Activated CD8-positive, alpha-beta T cell treated with anti-CD3 and anti-CD28 coated beads, Interleukin-2, amount 10 ng/mL, durations not matched to agents 7 days and 5 days (primary cell): ENCODE measurements at places on chromosomes 2 and 18.

GRCh38 chr18:28511413-28511821 is 334.5 kb upstream of the CDH2 start:
- DNase-seq: no peak

- no peak for DNase-seq
Measured at GRCh38 chr2:7795778-7796563, 878.8 kb downstream of the RNF144A start.

- no peak for DNase-seq
Measured at GRCh38 chr2:85259101-85259590, 68.6 kb downstream of the TGOLN2 start.

DNA sequence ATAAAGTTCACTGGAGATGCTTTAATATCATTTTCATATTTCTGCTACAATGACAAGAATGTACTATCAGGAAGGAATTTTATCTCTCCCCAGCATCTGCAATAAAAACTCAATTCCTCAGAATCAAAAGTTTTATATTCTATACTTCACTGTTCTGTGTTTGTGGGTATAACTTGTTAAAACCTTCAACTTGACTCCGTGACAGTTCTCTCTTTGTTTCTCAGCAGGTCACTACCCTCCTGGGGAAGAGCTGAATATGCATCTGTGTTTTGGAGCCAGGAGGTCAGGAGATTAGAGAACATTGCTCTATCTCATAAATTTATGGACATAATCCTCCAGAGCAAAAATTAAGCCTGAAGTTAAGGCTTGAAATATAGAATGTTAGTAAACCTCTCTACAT is 411.4 kb downstream of the TRIB2 start:
- DNase-seq: no peak

DNA sequence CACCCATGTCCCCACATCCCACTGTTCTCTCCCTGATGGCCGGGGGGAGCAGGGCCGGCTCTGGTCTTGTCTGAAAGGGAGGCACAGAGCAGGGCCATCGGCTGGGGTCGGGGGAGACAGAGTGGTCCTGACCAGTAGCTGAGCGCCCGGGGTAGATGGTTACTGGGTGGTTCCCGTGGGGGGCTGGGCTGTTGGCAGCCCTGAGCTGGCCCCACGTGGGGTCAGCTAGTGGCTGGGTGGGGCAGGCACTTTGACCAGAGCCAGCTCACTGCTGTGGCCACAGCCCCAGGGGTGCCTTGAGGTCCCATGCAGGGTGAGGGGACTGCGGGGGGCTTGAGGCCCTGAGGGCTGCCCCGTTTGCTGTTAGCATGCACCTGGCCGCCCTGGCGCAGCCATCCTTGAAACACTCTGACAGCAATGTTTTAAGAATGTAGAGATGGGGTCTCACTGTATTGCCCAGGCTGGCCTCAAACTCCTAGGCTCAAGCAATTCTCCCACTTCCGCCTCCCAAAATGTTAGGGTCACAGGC is 12.3 kb upstream of the NEU4 start:
- no peak for DNase-seq

- no peak for DNase-seq
Measured at GRCh38 chr2:231394211-231395141, 1.0 kb upstream of the B3GNT7 start.

- no peak for DNase-seq
Measured at GRCh38 chr18:45161850-45162249, 453.4 kb upstream of the SLC14A2 start.

DNA sequence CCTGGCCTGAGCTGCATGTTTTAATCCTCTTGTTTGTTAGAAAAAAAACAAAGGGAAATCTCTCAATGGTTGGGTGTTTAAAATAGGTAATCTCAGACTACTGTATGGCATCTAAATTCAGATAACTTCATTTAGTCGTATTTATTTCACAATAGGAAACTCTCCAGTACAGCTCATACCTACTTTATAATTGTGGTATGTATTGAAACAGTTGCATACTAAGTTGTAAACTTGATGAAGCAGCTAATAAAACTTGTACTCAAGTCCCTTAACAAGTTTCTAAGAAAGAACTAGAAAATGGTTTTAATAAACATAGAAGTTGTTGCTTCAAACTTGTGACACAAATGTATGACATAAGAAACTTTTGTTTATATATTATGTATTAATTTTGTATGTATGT is 334.5 kb downstream of the PTPRM start:
- no peak for DNase-seq

DNA sequence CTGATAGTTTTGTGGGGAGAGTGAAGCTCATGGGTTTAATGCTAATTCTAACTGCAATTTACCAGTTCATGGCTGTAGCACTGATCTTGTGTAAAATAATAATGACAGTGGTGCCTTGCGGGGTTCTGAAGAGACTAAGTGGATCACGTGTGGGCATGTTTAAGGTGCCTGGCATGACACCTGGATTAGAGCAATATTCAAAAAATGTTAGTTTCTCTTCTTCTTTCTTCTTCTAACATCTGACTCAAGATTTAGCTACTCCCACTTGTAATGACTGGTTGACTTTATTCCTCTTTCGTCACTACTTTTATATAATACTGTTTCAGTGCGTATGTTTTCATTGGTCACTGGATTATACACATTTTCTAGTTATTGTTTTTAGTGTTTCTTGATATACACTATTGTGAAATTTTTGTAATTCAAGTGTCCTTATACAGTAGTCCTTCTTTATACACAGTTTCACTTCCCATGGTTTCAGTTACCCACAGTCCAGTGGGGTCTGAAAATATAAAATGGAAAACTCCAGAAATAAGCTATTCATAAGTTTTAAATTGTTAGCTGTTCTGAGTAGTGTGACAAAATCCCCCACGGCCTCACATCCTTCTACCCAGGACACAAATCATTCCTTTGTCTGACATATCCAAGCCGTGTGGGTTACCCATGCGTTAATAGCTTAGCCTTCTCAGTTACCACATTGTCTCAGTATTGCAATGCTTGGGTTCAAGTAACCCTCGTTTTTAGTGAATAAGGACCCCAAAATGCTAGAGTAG is 662.2 kb upstream of the CNTNAP5 start:
- DNase-seq: no peak

DNA sequence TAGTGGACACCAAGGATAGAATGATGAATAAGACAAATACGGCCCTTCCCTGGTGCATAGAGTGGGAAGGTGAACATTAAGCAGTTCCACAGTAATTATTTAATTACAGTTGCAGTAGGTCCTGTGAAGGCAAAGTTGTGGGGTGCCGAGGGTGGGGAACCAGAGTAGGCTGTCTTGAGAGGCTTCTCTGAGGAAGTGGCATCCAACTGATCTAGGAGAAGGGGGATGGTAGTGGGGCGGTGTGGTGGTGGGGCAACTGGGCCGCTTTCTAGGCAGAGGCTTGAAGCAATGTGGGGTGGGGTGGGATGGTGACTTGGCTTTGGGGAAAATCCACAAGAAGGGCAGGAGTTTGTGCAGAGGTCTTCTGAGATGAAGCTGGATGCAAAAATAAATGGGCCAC is 11.7 kb downstream of the ACSL3 start:
- DNase-seq: no peak

GRCh38 chr2:145290986-145291385 is 771.1 kb upstream of the ZEB2 start:
- DNase-seq: no peak

- peak; percentile 79 for DNase-seq
Measured at GRCh38 chr2:98634406-98635092, 26.2 kb downstream of the UNC50 start.

- DNase-seq: no peak
Measured at GRCh38 chr18:78790960-78791359, 188.7 kb upstream of the SALL3 start.

DNA sequence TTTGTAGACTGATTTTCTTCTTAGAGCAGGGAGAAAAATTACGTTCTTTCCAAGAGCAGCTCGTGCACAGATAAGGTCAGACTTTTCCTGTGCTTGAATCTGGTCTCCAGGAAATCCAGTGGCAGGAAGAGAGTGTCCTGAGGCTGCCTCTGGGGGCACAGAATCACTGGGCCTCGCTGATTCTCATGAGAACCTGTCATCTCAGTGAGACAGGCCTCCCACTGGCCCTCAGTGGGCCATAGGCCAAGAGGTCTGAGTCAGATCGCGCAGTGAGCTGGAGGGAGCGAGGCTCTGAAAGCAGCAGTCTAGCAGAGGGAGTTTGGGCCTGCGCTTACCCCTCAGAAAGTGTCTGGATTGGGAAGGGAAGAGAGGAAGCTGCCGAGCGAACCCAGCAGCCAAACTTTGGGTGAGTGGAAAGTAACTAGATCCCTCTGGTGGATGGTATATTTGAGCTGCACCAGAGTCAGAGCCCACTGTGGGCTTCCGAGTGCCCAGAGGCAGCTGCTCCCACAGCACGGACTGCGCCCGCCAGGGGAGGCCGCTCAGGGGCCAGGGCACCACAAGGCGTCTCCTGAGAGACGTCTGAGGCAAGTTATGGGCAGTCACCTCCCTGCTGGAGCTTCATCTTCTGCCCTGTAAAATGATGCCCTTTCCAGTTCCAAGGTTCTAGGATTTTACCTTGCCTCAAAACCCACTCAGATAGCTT is 8.2 kb downstream of the GDF7 start:
- DNase-seq: no peak

DNA sequence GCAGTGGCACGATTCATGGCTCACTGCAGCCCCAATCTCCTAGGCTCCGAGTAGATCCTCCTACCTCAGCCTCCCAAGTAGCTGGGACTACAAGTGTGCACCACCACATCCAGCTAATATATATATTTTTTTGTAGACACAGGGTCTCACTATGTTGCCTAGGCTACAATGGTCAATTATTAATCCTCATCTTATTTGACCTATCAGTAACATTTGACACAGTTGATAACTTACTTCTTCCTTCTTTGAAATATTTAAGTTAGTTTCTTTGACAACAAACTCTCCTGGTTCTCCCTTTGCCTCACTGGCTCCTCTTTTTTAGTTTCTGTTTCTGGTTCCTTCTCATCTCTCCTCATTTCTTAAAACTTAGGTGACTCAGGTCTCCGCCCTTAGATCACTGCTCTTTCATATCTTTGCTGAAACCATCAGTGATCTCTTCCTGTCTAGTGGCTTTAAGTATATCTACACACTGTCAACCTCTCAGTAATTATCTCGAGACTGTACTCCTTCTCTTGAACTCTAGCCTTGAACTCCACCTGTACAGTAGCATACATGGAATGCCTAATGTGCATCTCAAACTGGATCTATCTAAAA is 11.5 kb downstream of the PGAP1 start:
- peak; percentile 62 for DNase-seq

GRCh38 chr2:2846332-2847208 is 515.5 kb upstream of the MYT1L start:
- no peak for DNase-seq

DNA sequence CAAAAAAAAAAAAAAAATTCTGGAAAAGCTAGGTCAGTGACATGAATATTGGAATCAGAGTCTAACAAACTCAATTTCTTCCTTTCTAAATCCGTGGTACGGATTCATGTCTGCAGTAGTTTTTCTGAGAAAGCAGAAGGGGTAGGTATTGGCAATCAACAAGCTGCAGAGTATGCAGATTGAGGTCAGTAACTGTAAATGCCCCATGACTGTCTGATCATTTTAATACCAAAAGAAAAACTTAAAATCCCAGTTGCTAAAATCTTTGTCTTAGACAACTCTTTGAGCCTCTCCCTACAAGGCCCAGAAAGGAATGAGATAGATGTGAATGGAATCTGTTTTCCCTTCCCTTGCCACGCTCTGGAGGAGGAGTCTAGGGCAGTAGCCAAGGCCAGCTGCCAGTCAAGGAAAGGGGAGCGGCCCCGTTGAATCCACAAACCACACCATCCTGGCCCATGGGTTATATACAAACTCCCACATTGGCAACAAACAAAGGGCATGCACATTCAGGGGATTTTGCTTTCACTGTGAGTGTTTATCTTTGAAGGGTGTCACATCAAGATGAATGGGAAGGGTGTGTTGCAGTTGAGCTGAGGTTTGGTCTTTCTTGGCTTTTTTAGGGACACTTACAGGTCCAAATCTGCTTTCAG is 6.1 kb upstream of the CASP8 start:
- no peak for DNase-seq

- DNase-seq: no peak
Measured at GRCh38 chr2:180597179-180597578, 383.2 kb upstream of the UBE2E3 start.

DNA sequence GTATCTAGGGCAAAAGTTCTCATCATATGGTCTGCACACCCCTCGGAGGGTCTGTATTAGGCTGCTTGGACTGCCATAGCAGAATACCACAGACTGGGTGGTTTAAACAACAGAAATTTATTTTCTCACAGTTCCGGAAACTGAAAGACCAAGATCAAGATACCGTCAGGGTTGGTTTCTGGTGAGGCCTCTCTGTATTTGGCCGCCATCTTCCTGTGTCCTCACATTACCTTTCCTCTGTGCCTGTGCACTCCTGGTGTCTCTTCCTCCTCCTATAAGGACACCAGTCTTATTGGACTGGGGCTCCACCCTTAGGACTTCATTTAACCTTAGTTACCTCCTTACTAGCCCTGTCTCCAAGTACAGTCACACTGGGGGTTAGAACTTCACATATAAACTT is 132.5 kb downstream of the NCOA1 start:
- DNase-seq: no peak

GRCh38 chr2:190184460-190184859 is 121.9 kb upstream of the MSTN start:
- DNase-seq: no peak

DNA sequence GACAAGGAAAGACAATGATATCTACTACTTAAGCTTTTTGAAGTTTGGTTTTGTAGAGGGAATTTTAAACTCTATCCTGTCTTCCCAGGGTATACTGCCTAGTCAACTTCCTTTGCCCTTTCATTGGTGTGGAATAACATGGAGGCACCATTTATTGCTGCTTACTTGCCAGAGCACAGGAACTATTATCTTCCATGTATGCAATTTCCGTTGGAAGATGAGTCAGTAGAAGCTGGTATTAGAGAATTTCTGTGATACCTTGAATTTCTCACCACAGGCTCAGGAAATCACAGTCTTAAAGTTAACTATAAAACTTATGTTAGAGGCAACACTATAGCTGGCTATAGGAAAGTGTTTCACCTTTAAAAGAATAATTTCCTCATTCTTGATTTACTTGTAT is 40.9 kb upstream of the RGPD4 start:
- no peak for DNase-seq

GRCh38 chr2:217162533-217162932 is 302.7 kb upstream of the TNP1 start:
- peak; percentile 84 for DNase-seq
